ENCODE measurements at places on chromosomes 7 and 10.

DNA sequence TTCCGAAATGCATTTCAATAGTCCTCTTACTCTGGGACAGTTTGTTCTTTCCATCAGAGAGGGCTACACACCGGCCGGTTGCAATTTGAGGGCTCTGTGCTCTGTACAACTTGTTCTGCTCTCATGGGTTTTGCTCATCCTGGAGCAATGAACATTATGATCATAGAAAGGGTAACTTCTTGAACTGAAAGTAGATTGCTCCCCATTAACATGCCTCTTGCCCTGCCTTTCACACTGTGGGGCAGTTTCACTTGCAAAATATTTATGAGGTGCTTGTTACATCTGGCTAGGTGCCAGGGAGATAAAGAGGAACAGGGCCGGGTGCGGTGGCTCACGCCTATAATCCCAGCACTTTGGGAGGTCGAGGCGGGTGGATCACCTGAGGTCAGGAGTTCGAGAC, 97.3 kb upstream of the MPP7 start:
- no peak for DNase-seq

DNA sequence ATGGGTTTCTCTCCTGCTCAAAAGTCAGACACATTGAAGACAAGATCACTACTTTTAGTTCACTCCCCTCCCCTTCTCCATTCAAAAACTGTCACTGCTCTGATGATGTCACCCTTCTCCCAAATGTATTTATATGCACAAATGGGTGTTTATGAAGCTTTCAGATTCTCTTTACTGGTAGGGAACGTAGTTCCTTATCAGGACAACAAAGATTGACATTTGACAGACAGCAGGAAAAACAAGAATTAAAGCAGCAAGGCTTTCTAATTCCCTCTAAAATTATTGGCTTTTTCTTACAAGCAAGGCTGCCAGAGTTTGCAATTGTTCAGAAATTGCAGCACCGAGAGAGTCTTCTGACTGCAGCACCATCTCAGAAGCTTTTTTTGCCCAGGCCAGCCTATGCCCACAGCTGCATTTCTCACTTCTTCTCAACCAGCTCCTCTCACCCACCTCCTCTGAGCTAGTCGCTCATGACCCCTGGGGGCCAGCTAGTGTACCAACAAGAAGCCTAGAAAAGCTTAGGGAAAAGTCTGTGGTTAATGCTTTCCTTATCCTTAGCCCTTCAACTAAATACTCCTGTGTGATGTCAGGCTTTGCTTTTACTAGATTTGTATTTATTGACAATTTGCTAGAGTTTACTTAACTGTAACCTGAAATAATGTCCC, 265.1 kb downstream of the HTR7 start:
- peak; percentile 69 for DNase-seq

- DNase-seq, result no peak
These were observed 34.8 kb upstream of the ADO start for GRCh38 chr10:62769574-62770242.

- DNase-seq, result no peak
These were observed 49.6 kb upstream of the FZD8 start for GRCh38 chr10:35691522-35692236.

DNA sequence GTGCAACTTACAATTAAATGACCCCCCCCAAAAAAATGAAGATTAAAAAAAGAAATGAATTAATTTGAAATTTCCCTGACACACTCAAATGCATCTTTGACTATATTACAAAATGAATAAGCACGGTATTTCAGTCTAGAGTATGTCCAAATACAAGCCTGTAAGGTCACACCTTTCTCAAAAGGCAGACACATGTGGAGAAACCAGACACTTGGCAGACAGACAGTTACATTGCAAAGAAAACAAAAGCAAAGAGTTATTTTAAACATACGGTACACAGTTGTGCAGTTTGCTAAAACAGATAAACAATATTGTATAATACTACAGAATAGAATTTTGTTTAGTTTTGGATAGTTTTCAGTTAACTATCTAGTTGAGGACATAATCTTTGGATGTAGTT, 153.0 kb downstream of the ATE1 start:
- no peak for DNase-seq

GRCh38 chr7:130380861-130381455, 664 bp downstream of the CPA1 start:
- no peak for DNase-seq

DNA sequence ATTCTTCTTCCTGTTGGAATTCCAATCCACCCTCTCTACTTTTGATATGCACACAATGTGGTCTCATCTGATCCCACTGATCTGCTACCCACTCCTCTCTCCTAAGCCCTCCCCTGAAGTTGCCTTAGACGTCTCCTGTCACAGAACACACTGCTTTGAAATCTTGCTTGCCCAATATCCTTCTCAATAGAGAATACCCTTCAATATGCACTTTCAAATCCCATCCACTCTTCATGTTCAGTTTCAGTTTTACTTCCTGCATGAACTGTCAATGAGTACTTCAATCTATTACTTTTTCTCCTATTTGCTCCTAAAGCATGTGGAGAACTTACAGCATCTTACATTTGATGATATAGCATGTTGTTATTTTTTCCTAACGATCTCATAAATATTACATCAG, 93.5 kb downstream of the UPF2 start:
- DNase-seq, result no peak

DNA sequence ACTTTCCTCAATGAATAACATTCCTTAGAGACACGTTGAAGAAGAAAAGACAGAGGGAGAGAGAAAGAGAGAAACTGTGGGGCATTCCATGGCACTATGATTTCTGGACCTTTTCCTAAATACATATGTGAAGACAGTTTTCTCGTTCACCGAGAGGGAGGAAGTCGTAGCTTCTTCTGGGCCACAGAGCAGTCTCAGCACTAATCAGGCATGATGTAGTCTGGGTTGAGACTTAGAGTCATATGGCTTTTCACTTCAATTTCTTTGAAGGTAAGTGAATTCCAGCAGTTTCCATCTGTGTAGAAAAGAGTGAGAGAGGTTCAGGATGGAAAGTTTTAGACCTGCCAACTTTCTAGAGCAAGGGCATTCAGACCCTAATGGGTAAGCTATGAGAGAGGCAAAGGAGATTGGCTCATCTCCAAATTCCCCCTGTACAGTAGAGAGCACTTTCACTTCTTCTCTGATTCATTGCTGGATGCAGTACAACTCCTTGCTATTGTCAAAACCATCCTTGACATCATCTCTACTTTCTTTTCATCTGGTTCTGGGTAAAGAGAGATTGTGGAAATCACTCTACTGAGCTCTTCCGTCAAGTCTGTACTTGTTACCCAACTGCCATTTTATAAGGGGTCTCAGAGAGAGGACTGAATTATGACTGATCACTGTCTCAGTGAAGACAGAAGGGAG, 31.5 kb upstream of the OR9A4 start:
- no peak for DNase-seq

DNA sequence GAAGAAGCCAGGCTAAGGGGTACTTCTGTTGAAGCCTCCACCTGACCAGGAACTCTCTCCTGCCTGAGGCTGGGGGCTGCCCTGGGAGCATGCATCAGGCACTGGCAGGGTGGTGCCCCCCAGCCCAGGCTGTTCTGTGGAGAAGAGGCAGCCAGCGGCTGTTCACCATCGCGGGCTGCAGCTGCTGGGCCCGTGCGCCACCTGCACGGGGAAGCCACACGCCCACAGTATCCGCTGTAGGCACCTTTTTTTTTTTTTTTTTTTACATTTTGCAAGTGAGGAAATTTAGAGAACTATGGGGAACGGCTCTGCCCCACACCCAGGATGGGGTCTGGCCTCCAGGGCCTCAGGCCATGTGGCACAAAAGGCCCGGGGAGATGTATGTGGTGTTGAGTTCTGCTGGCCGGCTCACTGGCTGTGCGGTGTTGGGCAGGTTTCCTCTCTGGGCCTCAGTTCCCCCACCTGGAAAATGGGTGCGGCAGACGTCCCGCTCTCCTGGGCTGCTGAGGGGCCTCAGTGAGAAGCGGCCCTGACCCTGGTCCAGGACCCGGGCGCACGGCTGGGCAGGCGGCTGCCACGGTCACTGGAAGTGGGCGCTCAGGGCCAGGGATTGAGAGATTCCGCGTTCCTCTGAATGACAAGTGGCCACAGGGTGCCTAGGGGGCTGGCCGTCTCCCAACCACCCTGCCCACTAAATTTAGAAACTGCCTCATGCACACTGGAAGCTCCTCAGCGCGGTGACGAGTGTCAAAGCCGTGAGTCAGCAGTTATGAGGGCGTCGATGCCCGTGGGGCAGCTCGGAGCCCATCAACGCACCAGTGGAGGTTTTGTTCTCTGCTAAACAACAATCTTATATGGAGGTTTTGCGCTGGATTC, 8.8 kb upstream of the INTS1 start:
- DNase-seq, result peak; percentile 72

- DNase-seq, result no peak
These were observed 352.7 kb upstream of the SEMA3A start for GRCh38 chr7:84547331-84547730.

DNA sequence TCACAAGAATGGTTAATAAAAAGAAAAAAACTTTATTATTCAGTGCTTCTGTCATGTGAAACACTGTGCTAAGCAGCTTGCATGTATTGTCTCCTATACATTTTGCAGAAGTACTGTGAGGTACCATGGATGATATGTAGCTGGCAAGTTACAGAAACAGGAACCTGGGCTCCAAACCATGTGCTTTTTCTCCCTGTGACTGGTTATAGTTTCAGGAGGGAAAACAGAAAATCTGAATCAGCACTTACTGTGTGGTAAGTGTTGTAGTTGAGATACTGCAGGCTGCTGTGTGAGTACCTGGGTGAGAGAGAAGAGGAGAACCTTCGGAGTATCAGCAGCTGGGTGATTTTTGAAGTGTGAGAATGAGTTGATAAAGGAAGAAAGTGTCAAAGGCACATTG, 285.0 kb downstream of the SUGCT start:
- DNase-seq, result no peak

- DNase-seq, result no peak
These were observed 76.0 kb downstream of the PHYHIPL start for GRCh38 chr10:59252491-59252890.

DNA sequence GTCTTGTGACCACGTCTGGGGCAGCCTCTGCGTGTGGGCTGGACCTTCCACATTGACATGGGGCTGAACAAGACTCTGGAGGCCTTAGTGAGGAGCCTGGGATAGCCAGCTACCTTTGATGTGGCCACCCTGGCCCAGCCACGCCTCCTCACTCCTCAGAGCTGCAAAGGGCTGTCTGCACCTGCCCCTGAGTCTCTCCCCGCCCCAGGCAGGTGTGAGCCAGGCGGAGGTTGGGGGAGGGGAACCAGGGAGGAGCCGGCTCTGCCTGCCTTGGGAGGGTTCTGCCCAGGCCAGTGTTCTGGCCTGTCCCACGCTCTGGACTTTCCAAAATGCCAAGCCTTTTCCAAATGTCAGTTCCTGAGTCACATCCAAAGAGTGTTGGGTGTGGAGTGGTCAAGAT, 72.2 kb downstream of the GTF2IRD1 start:
- DNase-seq, result no peak

DNA sequence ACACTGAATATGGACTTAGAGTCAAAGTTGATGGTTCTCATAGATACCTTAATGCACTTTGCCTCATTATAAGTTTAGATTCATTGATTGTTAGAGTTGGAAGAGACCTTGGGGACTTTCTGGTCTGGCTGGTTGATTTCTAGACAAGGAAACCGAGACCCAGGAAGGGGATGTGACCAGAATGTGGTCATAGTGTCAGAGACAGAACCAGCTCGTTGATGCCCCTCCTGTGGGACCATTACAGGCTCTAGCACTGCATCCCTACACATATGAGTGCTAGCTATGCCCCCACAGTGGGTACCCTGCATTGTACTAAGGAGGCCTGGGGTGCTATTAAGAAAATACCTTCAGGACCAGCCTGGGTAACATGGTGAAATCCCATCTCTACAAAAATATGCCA, 306.6 kb downstream of the CAMK1D start:
- DNase-seq, result no peak

- DNase-seq, result peak; percentile 35
These were observed 296.9 kb upstream of the DGKB start for GRCh38 chr7:15199482-15199881.

- peak; percentile 80 for DNase-seq
These were observed 39.2 kb upstream of the GSAP start for GRCh38 chr7:77455321-77455720.

- no peak for DNase-seq
These were observed 455.1 kb downstream of the AUTS2 start for GRCh38 chr7:70053421-70053820.

- no peak for DNase-seq
These were observed 12.2 kb downstream of the UNCX start for GRCh38 chr7:1244700-1245523.

- peak; percentile 4 for DNase-seq
These were observed 867.8 kb upstream of the CELF2 start for GRCh38 chr10:10149899-10150298.

DNA sequence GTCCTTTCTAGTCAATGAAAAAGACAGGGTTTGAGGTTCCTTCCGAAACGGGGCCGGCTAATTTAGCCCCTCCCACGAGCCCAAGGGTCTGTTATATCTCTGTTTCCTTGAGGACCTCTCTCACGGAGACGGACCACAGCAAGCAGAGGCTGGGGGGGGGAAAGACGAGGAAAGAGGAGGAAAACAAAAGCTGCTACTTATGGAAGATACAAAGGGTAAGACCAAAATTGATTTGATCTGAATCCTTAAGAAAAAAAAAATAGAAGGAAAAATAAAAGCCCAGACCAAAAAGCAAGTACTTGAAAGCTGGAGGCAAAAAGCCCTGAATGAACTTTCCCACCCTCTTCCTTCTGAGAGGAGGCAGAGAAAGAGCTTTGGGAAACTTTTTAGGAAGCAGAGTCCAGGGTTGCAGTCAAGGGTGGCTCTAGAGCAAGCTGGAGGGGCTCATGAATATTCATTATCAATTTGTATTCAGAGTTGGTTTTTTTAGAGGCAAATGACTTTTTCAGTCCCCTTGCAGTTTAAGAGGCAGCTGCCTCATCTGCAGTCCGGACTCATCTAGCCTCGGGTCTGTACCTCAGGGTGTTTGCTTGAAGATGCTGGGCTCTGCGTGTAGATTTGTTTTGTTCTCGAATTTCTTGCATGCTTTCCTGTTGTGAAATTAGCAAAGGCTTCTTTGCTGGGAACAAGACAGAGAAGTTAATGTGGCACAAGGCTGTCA, at the start of gene ENTPD1:
Gene ENTPD1 (plus strand): TSS at position 123 of the 721 bp plus-strand sequence. CDS start 77 bp downstream, at position 200.
- DNase-seq, result no peak

DNA sequence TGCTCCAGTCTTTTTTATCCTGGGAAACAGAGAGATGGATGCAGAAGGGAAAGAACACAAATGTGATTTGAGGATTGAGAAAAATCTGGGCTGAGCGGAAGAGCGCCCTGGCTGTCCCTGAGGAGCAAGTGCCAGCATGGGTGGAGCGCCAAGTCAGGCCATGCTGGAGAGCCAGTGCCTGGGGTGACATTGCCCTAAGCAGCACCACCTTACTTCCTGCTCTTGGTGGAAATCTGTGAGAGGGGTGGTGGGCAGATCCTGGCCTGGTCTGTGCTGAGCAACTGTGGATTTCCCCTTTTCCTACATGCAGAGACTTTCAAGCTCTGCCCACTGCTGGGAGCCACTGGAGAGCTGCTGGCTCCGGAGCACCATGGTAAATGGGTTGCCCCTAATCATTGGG, 36.9 kb downstream of the DDIT4 start:
- DNase-seq, result no peak

GRCh38 chr7:42272793-42273665, 36.0 kb upstream of the GLI3 start:
- DNase-seq, result peak; percentile 59

GRCh38 chr10:126006906-126007305, 110.5 kb downstream of the FANK1 start:
- DNase-seq, result no peak

- no peak for DNase-seq
These were observed 59.4 kb downstream of the FANK1 start for GRCh38 chr10:125955766-125956165.

All from fibroblast of skin of right quadriceps (primary cell).